Inflammatory macrophage treated with lipopolysaccharide for 1 hour (primary cell): ENCODE measurements at places on chromosomes 16 and 17.

GRCh38 chr17:18324140-18325050, 9.3 kb downstream of the SMCR8 start:
- DNase-seq: no peak

GRCh38 chr16:7745276-7745675, 412.6 kb downstream of the RBFOX1 start:
- no peak for DNase-seq

DNA sequence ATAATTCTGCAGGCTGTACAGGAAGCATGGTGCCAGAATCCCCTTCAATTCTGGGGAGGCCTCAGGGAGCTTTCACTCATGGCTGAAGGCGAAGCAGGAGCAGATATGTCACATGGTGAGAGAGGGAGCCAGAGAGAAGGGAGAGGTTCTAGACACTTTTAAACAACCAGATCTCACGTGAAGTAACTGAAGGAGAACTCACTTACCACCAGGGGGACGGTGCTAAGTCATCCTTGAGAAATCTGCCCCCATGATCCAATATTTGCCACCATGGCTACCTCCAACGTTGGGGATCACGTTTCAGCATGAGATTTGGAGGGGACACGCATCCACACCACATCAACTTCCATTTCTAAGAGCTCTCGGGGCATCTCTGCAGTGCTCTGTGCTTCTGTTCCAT, 37.4 kb upstream of the GNA13 start:
- no peak for DNase-seq

DNA sequence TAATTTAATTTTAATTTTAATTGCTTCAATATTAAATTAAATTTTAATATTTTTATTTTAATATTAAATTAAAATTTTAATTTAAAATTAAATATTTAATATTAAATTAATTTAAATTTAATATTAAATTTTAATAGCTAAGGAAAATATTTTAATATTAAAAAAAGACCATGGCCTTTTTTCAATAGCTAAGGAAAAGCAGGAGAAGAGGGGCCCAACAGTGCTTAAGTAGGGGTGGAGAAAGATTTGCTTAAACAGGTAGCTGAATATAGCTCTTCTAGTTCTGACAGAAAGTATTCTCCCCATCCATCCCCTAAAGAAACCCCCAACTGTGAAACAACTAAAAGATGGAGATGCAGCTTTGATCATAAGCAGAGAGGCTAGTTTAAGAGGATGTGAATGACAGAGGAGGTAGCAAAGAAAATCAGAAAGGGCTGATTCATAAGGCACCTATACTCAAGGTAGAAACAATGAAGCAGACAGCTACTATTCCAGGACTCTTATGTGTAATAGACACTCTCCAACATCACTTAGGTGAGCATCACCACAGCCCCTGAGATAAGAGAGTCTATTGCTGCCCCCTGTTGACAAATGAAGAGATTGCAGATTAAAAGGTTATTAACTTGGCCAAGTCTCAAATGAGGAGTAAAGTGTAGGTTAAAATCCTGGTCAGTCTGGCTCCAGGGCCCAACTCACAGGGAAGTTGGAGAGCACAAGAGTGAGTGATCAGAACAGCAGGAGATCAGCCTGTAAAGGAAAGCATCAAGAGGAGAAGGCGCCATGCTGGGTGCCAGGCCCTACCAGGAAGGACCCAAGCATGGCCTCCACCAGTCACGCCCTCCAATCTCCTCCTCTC, 7.8 kb upstream of the RNASEK start:
- DNase-seq: peak; percentile 95

DNA sequence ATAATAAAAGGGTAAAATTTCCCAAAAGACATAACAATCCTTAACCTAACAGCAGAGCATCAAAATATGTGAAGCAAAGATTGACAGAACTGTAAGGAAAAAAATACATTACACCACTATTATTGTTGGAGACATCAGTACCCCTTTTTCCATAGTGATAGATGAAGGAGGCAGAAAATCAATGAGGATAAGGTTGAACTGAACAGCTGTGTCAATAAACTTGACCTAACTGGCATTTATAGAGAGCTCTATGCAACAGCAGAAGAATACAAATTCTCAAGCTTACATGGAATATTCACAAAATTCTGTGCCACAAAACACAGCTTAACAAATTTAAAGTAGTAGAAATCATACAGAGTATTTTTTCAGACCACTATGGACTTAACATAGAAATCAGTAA, 195.0 kb upstream of the ELAC2 start:
- no peak for DNase-seq

- peak; percentile 79 for DNase-seq
Observed at GRCh38 chr16:12531937-12532336, 271.8 kb downstream of the CPPED1 start.

GRCh38 chr16:50517450-50518252, 30.5 kb upstream of the NKD1 start:
- DNase-seq: no peak

DNA sequence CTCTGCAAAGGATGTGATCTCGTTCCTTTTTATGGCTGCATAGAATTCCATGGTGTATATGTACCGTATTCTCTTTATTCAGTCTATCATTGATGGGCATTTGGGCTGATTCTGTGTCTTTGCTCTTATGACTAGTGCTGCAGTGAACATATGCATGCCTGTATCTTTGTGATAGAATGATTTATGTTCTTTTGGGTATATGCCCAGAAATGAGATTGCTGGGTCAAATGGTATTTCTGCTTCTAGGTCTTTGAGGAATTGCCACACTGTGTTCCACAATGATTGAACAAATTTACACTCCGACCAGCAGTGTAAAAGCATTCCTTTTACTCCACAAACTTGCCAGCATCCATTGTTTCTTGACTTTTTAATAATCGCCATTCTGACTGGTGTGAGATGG, 60.2 kb upstream of the ADORA2B start:
- no peak for DNase-seq

DNA sequence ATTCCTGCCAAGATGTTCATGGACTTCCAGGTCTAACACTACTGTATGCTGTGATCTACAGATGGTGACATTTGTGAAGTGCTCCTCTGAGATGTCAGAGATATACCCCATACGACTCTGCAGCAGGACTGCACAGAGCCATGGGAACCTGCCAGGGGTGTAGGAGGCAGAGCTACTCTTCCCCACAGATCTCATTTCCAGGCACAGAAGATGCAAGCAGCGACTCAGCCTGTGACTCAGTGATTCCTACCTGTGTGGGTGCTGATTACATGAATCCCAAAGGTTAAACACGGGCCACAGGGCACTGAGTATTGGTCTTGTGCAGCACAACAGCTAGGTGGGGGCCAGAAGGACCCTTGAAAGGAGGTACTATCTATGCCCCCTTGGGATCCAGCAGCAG, 137.0 kb upstream of the SOX9 start:
- DNase-seq: no peak

DNA sequence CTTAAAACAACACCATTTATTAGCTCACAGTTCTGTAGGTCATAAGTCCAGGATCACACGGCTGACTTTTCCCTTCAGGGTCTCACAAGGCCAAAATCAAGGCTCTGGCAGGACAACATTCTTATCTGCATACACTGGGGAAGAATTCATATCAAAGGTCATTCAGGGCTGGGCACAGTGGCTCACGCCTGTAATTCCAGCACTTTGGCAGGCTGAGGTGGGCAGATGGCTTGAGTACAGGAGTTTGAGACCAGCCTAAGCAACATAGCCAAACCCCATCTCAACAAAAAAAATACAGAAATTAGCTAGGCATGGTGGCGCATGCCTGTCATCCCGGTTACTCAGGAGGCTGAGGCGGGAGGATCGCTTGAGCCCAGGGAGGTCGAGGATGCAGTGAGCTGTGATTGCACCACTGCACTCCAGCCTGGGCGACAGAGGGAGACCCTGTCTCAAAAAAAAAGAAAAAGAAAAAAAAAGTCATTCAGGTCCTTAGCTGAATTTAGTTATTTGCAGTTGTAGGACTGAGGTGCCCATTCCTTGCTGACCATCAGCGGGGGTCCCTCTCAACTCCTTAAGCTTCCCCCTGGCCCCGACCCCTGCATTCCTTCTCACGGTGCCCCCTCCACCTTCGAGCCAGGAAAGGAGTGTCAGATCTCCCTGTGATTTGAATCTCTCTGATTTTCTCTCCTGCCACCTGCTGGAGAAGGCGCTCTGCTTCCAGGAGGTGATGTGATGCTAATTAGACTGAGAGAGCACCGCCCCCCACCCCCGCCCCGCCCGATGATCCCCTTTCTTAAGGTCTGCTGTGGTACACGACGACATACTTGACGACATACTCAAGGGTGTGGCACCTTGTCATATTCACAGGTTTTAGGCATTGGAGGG, 91.8 kb upstream of the CLEC18A start:
- no peak for DNase-seq

- DNase-seq: no peak
Observed at GRCh38 chr17:3002538-3003295, 60.7 kb downstream of the OR1D5 start.
